ENCODE measurements at places on chromosomes 16 and 17. TPM values are rescaled to one million over a fixed set of nuclear protein-coding genes. Genes with fewer than 3 reads are reported as not detected.

ITGAX gene
- 32.9 TPM for total RNA-seq

CMTM2 gene
- not detected for total RNA-seq

- no peaks in the 10 kb centered on the region for H3K36me3 ChIP-seq
- DNase-seq, result no peak
- no peak overlapping the region for H3K27ac ChIP-seq
- H3K27me3 ChIP-seq, result peaks cover 6% of the 10 kb centered on the region
These were observed 584 bp downstream of the PHOSPHO1 start for GRCh38 chr17:49229805-49230600.

DNA sequence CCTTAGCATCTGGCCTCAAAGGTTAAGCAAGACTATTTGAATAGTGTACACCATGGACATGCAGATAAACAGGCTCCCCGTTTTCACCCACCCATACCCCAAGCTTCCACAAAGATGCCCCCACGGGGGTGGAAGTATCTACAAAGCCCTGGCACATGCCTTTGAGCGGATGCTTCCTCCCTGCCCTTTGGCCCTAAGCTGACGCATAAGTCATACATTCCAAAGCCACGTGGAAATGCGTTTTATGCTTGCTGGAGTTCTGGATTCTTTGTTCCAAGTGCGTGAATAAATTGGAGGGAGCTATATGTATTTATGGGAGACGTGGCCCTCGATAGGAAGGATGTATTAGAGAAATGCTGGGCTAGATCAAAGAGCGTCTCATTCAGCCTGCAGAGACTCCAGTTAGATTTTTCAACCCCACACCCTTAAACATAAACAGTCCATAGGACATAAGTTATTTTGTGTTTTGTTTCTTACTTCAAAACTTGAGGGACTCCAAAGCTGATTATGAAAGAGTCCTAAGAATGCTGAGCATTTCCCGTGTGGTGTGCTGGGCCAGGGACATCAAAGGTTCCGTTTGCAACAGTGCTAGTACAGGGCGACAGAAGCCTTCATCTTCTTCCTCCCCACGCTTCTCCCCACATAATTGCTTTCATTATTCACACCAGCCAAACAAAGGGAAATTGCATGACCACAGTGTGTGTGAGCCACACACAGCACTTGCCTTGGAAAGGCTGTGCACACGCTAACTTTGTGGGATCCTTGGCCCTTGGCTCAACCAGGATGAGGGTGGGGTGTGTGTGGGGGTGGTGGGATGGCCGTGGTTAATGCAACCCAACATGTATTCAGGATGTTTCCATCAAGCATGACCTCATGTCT lies 73.6 kb downstream of the WIPI1 start:
- no peaks in the 10 kb centered on the region for H3K27me3 ChIP-seq
- peaks cover 17% of the 10 kb centered on the region for H3K4me1 ChIP-seq
- H3K27ac ChIP-seq, result no peak overlapping the region
- H3K36me3 ChIP-seq, result no peaks in the 10 kb centered on the region

- H3K4me1 ChIP-seq, result no peaks in the 10 kb centered on the region
- no peak overlapping the region for H3K4me3 ChIP-seq
- DNase-seq, result no peak
These were observed 13.9 kb upstream of the ZCCHC14 start for GRCh38 chr16:87506423-87507350.

- H3K27ac ChIP-seq, result no peak overlapping the region
- no peak for DNase-seq
- no peak overlapping the region for H3K4me3 ChIP-seq
- no peaks in the 10 kb centered on the region for H3K27me3 ChIP-seq
- no peaks in the 10 kb centered on the region for H3K36me3 ChIP-seq
These were observed 35.6 kb upstream of the IRF8 start for GRCh38 chr16:85863384-85863774.

DNA sequence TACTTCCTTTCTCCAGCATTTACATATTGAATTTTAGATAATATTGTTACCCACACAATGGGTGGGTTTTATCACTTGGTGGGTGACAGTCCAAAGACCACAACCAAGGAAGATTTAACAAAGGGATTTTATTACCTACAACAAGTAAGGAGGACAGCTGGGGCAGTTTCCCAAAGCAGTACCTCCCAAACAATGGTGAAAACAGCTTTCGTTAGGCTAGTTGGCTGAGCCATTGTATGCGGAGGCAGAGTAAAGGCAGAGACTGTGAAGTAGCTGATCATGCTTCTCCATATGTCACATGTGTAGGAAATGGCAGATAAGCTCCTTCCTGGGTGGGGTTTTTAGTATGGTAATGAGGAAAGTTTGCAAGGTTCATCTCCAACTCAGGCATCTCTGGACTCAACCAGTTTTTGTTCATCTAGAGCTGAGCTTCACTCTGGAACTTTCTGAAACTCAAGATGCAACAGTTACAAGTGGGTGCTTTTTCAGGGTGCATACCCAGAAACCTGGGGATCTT lies 104.3 kb upstream of the PSMD7 start:
- DNase-seq, result no peak
- no peaks in the 10 kb centered on the region for H3K36me3 ChIP-seq
- H3K27ac ChIP-seq, result no peak overlapping the region
- H3K4me3 ChIP-seq, result no peak overlapping the region
- H3K27me3 ChIP-seq, result no peaks in the 10 kb centered on the region

DNA sequence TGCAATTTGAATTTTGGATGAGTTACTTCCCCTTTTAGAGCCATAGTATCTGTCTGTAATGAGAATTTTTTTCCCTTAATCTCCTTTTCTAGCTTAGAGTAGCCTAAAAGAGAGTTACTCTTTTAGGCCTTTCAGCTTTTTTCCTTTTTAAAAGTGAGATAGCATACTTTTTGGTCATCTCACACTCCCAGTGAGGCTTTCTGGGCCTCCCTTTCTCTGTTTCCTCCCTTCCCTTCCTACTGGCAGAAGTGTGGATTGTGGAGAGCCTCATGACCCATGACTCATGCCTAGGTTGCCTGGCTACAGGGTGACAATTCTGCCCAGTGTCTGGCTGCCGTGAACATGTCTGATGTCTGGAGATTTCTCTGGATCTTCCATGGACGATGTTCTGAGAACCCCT lies 15.2 kb downstream of the KRT23 start:
- H3K27me3 ChIP-seq, result peaks cover 3% of the 10 kb centered on the region
- no peaks in the 10 kb centered on the region for H3K36me3 ChIP-seq
- no peak for DNase-seq

DNA sequence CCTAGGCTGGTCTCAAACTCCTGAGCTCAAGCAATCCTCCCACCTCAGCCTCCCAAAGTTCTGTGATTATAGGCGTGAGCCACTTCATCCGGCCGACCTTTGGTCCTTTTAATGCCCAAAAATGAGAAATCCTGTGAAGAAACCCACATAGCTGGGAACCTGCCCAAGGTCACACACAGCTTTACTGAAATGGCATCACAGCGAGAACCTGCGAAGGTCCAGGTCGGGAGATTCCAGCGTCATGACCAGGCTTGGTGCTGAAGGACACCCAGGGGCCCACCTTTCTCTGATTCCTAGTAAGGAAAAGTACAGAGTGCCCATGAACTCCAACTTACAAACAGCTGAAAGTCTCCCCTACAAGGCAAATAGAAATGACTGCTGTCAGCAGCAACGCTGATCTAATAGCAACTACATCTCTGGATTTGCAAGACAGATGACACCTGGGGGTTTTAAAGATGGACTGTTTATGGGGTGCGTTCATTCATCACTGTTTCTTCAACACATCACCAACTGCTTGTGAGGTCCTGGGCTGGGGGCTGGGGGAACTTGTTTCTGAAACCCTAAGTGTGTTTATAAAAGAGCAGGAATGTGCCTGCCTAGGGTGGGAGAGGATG lies 24.5 kb upstream of the DNAH17 start:
- no peak overlapping the region for H3K27ac ChIP-seq
- H3K36me3 ChIP-seq, result no peaks in the 10 kb centered on the region
- H3K4me3 ChIP-seq, result no peak overlapping the region
- DNase-seq, result no peak
- no peaks in the 10 kb centered on the region for H3K4me1 ChIP-seq

DNA sequence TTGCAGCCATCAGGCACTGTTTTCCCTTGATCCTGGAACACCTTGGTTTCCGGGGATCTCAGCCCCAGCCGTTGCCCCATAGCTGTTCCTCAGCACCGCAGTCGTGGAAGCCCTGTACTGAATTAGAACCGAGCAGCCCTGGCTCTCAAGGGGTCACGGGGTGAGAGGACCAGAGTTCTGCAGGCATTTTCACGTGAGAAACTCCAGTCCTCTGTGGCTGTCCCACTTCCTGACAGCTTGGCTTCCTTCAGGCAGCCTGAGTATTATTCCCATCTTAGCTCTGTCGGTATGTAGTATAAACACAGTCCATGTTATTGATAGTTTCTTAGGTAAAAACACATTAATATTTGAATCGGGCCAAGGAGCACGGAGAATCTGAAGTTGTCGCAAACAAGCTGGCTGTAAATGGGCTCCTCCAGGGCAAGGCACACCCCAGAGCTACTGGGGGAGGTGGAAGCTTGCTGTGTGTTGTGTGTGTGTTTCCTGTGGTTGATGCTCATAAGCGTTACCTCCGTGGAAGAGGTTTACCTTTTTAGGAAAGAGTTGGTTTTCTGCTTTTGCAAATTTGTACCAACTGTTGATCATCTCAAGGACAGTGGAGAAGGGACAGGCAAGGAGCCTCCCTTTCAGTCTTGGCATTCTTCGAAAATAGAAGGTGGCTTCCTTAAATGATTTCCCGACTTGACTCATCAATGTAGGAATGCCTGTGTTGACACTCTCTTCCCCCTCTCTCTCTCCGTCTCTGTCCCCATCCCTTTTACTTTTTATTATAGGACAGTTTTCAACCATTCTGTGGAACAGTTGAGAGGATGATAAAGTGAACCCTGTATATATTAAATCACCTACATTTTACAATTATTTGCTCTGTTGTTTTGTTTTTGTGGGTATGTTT lies 208.9 kb upstream of the CHMP6 start:
- no peaks in the 10 kb centered on the region for H3K36me3 ChIP-seq
- no peaks in the 10 kb centered on the region for H3K27me3 ChIP-seq
- peak overlapping the region; percentile 46 for H3K27ac ChIP-seq
- DNase-seq, result no peak
- no peak overlapping the region for H3K4me3 ChIP-seq

DNA sequence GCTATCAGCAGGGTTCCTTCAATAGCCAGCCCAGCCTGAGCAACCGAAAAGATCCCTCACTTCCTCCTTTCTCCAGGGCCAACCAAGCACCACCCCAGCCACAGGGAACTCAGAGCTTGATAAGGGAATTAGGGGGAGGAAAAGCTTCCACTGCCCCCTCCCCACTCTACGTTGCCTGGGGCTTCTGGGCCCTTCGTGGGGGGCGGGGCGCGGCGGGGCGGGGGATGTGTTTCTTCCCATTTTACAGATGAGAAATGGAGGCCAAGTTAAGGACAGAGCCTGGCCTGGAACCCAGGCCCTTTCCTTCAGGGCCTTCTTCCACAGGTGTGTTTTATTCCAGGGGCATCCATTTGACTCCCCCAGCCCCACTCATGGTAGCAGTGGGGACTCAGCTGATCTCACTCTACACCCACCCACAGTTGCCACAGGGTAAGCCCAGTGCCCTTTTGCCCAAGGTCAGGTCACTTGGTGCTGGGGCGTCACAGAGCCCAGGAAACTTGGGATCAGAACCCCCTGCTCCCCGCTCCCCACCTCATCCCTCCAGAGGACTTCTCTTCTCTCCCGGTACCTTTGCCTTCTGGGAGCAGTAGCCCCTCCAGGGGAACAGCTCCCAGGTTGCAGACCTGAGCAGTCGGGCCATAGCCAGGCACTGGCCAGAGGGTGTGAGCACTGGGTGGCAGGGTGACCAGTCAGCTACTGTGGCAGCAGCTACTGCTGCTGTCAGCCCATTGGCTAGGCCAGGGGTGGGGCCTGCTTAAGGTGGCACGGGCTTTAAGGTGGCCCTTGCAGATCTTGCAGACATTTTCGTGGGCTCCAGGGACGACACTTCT lies at the start of gene LDHD:
Gene LDHD, minus strand, starts transcription at position 700 of the 830 bp plus-strand sequence. Its CDS starts 60 bp downstream, at position 640.
- H3K4me1 ChIP-seq, result peaks cover 9% of the 10 kb centered on the region
- no peaks in the 10 kb centered on the region for H3K36me3 ChIP-seq
- H3K27me3 ChIP-seq, result no peaks in the 10 kb centered on the region
- peak; percentile 59 for DNase-seq
- H3K4me3 ChIP-seq, result peak within 1 kb of the TSS; percentile 84
- H3K27ac ChIP-seq, result peak within 1 kb of the TSS; percentile 5

DNA sequence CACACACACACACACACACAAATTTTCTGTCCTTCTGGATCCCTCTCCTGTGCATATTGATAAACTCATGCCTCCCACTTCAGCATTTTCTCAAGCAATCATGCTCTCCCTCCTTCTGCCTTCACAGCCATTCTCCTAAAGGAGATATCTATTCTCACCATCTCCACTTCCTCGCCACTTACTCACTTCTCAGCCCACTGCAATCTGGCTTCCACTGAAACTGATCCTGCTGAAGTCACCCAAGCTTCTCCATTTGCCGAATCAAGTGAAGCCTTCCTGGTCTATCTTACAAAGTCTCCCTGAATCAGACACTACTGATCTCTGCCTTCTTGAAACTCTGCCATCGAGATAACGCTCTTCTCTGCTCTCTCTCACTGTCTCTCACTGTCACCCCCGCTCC lies 54.0 kb upstream of the GNAO1 start:
- no peak overlapping the region for H3K4me3 ChIP-seq
- no peaks in the 10 kb centered on the region for H3K27me3 ChIP-seq
- no peak overlapping the region for H3K27ac ChIP-seq
- H3K36me3 ChIP-seq, result no peaks in the 10 kb centered on the region
- DNase-seq, result no peak

GRCh38 chr17:48513097-48513496 lies 17.7 kb downstream of the HOXB1 start:
- H3K4me3 ChIP-seq, result no peak overlapping the region
- H3K27ac ChIP-seq, result no peak overlapping the region
- no peaks in the 10 kb centered on the region for H3K27me3 ChIP-seq
- no peaks in the 10 kb centered on the region for H3K36me3 ChIP-seq
- no peaks in the 10 kb centered on the region for H3K4me1 ChIP-seq

DNA sequence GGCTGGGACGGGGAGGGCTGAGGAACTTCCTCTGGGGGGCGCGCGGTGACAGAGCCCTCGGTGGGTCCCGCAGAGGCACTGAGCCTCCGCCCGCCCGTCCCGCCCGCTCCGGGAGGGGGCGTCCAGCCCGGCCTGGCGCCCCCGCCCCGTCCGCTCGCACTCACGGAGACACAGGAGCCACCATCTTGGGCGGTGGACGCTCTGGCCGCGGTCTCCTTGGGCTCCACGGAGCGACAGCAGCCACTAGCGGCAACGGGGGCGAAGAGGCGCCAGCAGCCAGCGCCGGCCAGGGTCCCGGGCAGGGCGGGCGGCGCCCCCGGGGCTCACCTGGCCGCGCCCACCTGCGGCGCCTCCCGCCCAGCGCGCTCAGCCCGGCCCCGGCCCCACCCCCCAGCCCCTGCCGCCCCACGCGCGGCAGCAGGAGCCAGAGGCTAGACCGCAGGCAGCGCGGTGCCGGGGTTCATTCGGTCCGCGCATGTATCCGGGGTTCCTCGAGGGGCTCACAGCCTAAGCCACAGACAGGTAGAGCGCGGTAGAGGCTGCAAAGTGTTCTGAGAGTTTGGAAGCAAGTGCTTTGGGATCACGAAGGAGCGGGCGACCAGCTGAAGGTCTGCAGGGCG lies at the start of gene C17orf113:
Gene C17orf113, minus strand, starts transcription at position 209 of the 620 bp plus-strand sequence. CDS start 7,225 bp downstream, outside the sequence.
- DNase-seq, result no peak
- no peaks in the 10 kb centered on the region for H3K4me1 ChIP-seq
- H3K36me3 ChIP-seq, result no peaks in the 10 kb centered on the region
- no peak within 1 kb of the TSS for H3K27ac ChIP-seq
- H3K27me3 ChIP-seq, result peaks cover 4% of the 10 kb centered on the region
- peak within 1 kb of the TSS; percentile 80 for H3K4me3 ChIP-seq

All from thoracic aorta (tissue), 2 donors.